ENCODE measurements at places on chromosomes 5 and 9. TPM values are rescaled to one million over a fixed set of nuclear protein-coding genes. Genes with fewer than 3 reads are reported as not detected.

ENTREP1 gene
- not detected for total RNA-seq

CNTFR gene
- under 0.01 TPM for total RNA-seq

MLANA gene
- not detected for total RNA-seq

CMYA5 gene
- 1.3 TPM for total RNA-seq

EIF4E1B gene
- total RNA-seq: not detected

SHROOM1 gene
- 2.6 TPM for total RNA-seq

SERF1A gene
- 2.4 TPM for total RNA-seq

PFN3 gene
- total RNA-seq: not detected

HACD4 gene
- total RNA-seq: 6.9 TPM

COX7C gene
- 241 TPM for total RNA-seq

CBY3 gene
- total RNA-seq: not detected

MOB3B gene
- 0.14 TPM for total RNA-seq

HMCN2 gene
- total RNA-seq: under 0.01 TPM

Data from smooth muscle cell of bladder (primary cell).